ENCODE measurements at places on chromosomes 3 and 15.

DNA sequence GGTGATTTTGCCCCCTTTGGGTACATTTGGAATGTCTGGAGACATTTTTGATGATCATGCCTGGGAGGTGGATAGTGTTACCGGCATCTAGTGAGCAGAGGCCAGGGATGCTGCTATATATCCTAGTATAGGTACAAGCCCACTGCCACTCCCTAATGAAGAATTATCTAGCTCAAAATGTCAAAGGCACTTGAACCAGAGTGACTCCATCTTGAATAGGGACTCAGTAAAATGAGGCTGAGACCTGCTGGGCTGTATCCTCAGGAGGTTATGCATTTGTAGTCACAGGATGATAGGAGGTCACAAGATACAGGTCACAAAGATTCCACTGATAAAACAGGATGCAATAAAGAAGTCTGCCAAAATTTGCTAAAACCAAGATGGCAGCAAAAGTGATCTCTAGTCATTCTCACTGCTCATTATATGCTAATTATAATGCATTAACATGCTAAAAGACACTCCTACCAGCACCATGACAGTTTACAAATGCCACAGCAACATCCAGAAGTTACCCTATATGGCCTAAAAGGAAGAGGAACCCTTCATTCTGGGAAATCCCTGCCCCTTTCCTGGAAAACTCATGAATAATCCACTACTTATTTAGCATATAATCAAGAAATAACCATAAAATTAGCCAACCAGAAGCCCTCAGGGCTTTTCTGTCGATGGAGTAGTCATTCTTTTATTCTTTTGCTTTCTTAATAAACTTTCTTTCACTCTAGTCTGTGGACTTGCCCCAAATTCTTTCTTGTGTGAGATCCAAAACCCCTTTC is 40.0 kb upstream of the FAM3D start:
- no peak for DNase-seq

- DNase-seq, result no peak
Measured at GRCh38 chr3:17583530-17583929, 158.9 kb downstream of the TBC1D5 start.

DNA sequence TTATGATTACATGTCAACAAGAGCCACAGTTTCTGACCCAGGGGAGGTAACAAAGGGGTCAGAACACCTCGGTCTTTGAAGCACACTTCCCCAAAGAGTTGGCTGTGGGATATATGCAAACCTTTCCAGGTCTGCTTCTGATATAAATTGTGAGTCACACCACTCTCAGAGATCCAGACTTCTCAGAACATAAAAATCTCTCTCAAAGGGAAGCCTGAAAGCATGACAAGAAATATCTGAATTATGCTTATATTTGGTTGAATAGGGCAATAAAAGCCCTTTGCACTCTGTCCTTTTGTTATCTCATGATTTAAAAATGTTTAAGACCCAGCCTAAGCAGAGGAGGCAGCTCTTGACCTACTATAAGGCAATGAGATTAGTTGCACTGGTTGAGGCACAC is 56.8 kb downstream of the MYH15 start:
- no peak for DNase-seq

DNA sequence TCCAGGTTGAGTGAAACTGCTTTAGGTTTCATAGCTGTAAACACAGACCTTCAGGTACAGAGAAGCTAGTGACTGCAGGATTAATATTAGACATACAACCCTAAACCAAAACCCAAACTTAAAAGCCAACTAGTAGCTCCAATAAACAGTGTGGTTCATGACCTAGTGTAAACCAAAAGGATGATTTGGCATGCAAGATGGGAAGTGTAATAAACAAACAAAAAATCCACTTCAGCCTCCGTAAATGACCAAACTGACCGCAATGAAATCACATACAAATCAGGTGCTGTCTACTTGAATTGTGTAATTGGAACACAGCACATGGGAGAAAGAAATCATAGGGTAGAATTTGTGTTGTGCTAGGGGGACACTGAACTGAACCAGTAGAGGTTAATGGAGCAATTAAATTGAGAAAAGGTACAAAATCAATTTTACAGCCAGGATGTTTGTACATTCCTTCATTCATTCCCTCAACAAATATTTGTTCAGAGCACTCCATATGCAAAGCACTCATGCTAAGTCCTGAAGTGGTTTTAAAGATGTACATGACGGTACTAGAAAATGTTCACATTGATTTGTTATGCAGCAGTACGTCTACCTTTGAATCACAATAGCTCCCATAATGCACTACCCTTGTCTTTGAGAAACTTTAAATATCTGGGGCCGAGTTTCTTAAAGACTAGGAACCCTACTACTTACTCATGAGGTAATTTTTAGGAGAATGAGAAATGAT is 21.4 kb upstream of the CHST2 start:
- DNase-seq, result no peak

DNA sequence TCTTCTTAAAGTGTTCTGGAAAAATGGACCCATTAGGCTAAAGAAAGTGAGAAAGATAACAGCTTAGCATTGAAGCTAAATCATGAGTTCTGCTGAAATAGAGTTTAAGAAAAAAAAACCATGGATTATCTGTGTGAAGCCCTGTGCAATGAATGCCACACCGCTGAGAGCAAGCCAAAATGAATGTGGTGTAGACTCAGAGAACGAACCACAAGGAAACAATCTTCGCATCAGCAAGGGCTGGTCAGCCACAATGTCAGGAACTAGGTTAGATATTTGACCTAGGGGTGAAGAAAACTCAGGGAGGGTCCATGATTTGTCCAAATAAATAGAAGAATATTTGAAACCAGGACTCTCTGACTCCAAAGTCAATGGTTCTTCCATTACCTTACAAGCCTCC is 91.4 kb upstream of the MEX3B start:
- no peak for DNase-seq

GRCh38 chr15:33963831-33964664 is 4.2 kb upstream of the CHRM5 start:
- peak; percentile 6 for DNase-seq

GRCh38 chr3:169186596-169186995 is 476.9 kb downstream of the MECOM start:
- DNase-seq, result no peak

DNA sequence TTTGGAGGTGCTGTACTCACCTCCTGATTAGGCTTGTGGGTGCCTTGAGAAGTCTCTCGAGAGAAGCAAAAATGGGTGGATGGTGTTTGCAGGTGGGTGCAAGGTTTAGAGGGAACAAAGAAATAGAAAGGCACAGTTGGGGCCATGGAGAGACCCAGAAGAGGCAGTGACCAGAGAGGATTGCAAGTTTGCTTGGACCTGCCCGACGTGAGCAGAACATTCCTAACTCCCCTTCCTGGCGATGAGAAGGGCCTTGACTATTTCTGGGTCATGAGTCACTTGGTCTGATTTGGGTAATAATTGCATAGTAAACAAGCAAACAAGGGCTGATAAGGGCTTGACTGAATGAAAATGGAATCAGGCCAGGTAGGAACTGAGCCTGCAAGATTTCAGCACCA is 7.0 kb upstream of the CTSH start:
- DNase-seq, result peak; percentile 6

DNA sequence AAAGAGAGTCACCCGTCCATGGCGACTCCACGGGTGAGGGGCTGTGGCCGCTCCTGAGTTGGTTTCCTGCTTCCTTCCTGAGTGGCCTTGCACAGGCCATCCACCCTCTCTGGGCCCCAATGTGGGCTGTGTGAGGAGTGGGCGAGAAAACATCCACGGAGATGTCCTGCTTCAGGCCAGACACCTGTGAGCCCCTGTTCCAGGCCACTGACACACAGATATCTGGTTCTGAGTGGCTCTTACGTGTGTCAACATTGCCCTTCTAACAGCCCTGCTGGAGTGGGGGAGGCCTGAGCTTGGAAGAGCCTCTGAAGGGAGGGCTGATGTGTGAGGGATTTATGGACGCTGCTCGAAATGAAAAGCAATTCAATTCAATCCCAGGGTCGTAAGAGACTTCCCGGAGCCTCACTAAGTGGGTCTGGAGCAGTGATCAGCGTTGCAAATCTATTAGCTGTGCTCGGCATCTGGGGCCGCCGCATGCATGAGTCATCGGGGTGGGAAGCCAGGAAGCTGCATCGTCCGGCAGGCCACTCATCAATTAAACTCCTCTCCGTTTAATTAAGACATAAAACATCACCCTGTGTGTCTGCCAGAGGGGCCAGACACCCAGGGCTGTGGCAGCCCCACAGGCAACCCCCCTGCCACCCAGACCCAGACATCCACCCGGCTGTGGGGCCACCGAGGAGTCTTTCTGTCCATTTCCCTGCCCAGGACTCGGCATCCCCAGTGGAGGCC is 20.0 kb upstream of the PRR23E start:
- peak; percentile 54 for DNase-seq

DNA sequence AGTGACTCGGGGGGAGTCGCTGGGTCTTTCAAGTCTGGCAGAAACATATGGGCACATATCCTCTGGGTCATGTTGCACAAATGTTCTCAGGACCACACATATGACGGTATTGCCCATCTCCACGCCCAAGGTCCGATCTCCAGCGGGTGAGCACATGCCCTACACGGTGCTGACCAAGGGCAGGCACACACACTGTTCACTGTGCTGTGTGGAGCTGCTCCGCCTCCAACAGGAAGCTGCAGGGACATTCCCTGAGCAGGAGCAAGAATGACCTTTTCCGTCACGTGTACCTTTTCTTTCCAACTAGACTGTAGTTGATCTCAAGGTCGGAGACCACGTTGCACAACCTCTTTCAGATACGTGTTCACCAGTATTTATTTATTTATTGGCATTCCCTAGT is 41.7 kb upstream of the B3GNT5 start:
- DNase-seq, result no peak

DNA sequence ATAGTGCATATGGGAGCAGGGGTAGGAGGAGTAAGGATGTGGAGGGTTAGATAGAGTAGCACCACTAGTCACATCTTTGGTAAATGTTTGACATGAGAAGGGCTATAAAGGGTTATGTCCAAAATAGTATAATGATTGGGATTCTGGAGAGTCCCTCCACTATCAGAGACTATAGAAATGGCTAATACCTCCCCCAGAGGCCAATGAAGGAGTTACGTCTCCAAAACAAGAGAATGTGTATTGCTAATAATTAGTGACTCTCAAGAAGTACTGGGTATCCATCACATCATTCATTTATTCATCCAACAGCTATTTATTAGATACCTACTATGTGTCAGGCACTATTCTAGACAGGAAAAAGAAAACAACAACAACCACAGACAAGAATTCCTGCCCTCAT is 203.7 kb upstream of the UMPS start:
- DNase-seq, result no peak

GRCh38 chr15:66968806-66969596 is 96.4 kb upstream of the SMAD3 start:
- DNase-seq, result no peak

DNA sequence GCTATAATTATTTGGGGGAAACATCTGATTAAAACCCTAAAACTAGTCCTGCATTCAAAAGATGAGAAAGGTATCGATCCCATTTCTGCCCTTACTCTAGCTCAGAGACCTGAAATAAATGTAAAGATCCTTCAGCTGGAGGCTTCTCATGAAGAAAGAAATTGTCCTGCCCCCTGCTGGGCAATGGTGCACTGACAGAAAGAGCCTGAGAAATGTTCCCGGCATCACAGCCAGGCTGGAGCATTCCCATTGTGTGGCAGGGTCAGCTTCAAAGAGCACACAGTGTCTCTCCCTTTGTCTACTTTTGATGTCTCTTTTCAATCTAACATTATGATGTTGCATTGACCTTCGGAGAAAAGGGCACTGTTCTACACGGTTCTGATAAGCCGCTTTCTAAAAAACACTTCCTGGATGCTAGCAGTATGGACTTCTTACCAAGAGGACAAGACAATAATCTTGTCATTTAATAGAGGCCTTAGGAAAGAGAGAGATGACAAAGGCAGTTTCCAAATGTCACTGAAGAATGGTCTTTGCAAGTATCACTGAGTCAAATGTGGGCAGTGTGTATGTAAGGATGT is 287.5 kb downstream of the MAGI1 start:
- no peak for DNase-seq

DNA sequence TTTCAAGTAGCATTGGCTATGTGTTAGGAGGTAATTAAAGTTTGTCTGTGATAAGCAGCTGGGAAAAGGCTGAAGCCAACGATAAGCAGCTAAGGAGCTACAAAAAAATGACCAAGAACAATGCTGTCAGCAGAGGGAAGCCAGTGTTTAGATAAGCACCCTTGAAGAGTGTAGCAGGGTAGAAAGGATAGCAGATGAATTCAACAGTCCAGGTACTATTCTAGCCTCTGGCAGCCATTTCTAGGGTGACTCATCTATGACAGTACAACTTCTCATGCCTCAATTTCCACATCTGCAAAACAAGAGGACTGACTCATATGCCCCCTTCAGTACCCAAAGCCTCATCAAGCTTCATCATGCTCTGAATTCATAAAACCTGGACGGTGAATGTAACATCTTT is 617.6 kb upstream of the UBE2E2 start:
- no peak for DNase-seq

GRCh38 chr15:45555934-45556608 is 31.1 kb upstream of the BLOC1S6 start:
- DNase-seq, result no peak

DNA sequence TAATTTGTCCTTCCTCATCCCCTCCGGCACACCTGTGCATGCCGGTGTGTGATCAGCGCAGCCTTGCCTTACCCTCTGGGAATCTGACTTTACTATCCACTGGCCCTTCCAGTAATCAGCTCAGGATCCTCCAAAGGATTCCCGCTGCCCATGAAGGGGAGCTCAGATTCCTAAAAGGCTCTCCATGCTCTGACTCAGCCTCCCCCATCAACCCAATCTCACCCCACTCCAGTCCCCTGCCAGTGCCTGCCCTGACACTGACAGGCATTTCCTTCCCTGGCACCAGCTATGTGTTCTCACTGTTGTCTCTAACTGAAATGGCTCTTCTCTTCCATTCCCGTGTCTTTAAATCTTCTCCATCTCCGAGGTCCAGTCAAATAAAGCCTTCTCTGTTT is 7.3 kb upstream of the BCL2A1 start:
- no peak for DNase-seq

DNA sequence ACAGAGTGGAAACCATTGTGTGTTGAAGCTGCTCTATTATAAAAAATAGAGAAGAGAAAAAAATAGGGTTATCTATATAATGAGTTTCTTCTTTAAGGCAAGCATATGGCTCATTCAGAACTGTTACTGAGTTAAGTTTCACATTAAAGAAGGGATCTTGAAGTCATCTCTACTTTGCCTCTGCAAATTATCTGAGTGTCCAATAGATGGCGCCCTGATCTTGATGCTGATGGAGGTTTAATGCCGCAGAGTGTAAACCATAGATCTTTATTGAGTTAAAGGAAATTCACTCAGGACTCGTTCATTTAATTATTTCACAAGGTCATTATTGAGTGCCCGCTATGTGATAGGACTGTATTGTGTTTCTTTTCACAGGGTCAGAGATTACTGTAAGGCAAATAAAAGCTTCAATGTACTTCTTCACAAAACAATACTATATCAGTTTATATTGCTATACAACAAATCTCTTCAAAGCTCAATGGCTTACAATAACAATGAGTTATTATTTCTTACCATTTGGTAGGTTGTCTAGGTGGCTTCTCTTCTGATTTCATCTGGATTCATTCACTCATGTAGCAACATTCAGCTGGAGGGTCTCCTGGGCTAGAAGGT is 171.4 kb downstream of the NSUN3 start:
- peak; percentile 19 for DNase-seq

Data from HS-5 (cell line).